ENCODE measurements at places on chromosomes 12 and 14.
A peak's percentile ranks its signal among the peaks of the same experiment; 100 is the strongest.

DNA sequence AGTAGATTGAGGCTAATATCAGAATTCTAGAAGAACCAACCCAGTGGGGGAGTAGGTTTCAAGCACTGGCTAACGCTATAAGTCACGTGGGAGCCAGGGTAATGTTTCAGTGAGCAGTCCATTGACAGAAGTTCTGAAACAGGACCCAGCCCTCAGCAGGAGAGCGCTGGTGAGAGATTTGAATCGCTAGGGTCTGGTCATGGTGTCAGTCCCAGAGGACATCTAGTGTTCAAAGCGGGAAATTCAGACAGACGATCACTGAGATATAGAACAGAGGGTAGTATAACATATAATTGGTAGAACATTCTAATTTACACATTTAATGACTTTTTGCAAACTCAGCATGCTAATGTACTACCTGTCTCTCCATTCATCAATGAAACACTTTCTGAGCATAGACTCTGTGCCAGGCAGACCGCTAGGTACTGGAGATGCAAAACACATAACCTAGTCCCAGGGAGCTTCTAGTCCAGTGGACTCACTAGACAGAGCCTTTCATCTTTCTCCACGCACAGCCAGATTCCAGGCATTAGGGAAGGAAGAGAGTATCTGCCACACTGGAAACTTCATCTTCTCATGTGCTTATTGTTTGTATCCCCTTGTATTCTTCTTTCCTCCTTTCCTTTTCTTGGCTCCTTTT, 35.4 kb upstream of the RNASE3 start:
- peak; percentile 77 for DNase-seq

DNA sequence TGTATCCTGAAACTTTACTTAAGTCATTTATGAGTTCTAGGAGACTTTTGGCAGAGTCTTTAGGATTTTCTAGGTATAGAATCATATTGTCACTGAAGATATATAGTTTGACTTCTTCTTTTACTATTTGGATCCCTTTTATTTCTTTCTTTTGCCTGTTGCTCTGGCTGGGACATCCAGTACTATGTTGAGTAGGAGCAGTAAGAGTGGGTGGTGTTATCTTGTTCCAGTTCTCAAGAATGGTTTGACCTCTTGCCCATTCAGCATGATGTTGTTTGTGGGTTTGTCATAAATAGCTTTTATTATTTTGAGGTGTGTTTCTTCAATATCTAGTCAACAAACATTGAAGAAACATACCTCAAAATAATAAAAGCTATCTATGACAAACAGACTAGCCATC, 35.0 kb downstream of the LIN7A start:
- DNase-seq, result no peak

DNA sequence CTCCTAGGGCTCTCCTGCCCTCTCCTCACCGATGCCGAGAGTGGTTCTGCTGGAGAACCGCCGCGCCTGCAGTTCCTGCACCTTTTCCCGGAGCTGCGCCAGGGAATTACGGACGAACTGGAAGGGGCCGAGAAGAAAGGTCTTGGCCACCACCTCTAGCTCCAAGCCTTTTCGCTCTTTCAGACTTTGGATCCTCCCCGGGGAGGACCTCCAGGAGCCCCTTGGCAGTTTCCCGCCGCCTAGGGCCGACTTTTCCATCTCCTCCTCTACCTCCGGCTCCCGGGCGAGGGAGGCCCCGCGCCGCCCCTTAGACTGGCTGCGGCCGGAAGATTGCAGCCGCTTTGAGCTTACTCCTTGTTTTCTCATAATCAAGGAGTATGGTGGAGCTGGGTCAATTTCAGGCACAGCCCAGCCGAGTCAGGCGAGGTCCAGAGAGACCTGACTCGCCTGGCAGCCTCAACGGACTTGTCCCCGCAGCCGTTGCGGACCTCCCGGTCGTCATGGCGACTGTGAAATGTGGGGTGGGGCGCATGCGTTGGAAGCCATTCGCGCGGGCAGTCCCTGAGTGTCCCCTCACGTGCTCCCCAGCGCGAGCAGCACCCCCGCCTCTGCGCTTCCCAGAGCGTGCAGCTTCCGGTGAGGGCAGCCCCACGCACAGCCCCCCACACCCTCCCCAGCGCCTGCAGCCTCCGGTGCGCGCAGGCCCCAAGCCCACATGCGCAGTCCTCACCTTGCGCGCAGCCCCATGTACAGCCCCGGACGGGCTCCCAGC, at the start of gene DPY19L2:
DPY19L2 (minus strand) TSS at position 466 of the 772 bp plus-strand sequence; CDS start at position 366, 100 bp downstream.
- peak; percentile 90 for DNase-seq

- DNase-seq, result no peak
Measured at GRCh38 chr12:58959639-58960300, 39.5 kb upstream of the LRIG3 start.

- peak; percentile 87 for DNase-seq
Measured at GRCh38 chr14:106417224-106418049, 891.1 kb downstream of the TMEM121 start.

DNA sequence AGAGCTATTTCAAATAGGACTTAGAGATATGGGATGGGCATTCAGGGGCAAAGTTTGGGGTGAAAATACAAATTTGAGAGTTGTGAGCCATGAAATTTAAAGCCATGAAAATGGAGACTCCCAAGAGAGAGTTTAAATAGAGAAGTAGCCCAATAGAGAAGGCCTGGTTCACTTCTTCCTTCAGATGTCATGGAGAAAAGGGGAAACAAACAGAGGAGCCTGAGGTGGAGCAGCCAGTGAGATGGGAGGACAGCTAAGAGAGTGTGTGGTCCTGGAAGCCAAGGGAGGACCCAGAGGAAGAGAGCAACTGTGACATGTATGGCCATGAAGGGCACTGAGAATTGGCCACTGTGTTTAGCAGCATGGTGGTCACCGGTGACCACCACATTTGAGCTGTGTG, 12.3 kb upstream of the DYNLL1 start:
- DNase-seq, result peak; percentile 69

GRCh38 chr12:124028555-124028925, 55.5 kb downstream of the ZNF664 start:
- no peak for DNase-seq

DNA sequence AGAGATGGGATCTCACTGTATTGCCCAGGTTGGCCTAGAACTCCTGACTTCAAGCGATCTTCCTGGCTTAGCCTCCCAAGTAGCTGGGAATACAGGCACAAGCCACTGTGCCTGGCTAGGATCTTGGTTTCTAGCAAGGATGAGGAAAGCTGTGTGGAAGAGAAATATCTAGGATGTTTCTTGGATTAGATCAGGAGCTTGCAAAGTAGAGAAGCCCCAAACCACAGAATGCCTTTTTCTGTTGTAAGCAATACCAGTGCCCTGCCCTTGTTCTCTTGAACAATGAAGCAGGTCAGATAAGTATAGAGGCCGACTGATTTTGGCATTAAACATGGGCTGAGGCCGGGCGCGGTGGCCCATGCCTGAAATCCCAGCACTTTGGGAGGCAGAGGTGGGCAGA, 44.3 kb upstream of the STRN3 start:
- DNase-seq, result no peak

- DNase-seq, result no peak
Measured at GRCh38 chr14:94367347-94368242, 20.8 kb downstream of the SERPINA1 start.

GRCh38 chr12:30603129-30603528, 92.5 kb downstream of the IPO8 start:
- DNase-seq, result no peak

DNA sequence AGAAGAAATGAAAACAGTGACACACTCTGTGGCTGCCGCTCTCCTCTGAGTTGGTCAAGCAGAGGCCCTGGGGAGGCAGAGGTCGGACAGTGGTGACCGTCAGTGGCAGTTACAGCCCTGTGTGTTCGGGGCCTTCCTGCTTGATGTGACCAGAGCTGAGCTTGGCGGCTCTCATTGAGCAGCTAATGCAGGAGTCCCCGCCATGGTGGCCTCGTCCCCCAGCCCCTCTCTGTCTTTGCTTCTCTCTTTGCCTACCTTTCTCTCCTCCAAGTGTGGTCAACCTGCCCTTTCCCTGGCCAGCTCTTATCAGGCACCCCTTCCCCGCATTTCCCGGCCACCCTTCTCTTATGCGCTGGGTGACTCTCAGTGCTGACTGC, 362.8 kb downstream of the CACNA1C start:
- DNase-seq, result no peak

DNA sequence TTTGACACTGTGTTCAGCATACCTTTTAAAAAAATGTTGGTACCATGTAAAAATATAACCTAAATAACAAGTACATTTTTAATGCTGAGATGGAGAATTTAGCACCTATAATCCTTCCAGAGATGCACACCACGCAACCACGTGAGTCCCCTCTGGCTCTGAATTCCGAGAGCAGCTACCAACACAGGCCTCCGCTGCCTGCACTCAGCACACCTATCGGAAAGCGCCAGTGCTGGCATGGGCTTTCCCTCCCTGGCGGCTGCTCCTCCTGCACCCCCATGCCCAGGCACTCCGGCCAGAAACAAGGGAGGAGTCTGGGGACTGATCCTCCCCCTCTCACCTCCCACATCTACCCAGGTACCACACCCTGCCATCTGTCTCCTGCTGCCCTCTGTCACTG, 47.0 kb downstream of the ITPK1 start:
- no peak for DNase-seq

- DNase-seq, result no peak
Measured at GRCh38 chr12:84186433-84186832, 726.2 kb downstream of the SLC6A15 start.

- no peak for DNase-seq
Measured at GRCh38 chr12:14994610-14995009, 21.8 kb downstream of the PDE6H start.

DNA sequence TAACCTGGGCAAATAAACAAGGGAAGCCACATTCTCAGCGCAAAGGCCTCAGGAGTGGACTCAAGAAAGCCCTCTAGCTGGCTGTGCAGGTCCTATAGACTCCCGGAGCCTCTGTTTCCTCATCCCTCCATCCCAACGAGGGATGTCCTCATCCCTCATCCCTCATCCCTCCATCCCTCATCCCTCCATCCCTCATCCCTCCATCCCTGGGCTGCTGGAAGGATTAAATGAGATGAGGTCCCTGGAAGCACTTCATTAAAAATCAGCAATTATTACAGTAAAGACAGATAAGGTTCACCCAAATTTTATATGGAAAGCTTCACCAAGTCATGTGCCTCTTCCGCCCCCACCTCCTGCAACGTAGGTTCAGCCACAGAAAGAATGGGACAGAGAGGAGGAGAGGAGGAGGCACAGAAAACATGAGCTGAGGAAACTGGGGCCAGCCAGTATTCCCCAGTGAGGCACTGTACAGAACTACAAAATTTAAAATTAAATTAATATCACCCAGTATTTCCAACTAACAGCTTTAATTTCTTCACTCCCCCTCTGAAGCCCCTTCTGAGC, 4.8 kb downstream of the ITPK1 start:
- DNase-seq, result no peak

DNA sequence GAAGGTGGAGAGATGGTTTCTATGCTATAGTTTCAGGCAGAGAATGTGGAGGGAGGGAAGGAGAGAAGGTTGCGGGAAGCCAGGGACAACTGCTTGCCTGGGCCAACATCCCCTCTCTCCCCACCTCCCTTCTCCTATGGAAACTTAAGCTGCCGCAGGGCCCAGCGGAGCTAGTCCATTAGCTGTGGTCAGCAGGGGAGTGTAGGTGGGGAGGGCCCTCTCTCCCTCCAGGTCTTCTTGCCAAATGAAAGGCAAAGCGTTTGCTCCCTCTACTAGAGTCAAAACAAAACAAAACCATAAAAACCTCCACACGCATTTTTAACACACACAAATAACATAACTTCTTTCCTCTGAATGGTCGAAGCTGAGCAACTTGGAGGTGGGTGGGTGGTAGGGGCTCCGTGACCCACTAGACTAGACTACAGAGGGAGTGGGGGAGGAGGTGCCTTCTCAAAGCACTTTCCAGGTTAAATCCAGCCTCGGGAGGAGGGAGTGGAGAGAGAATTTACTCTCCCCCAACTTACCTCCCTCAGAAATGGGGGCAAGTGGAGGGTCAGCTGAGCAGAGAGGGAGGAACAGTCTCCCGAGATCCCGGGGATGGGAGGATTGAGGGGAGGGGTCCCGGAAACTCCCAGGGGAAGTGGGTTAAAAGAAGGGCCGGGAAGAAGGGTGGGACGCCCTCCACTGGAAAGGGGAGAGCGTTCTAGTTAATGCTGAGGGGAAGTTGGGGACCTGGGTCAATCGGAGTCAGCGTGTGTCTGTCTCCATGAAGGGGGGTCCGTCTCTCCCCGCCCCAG, 4.6 kb upstream of the CACNB3 start:
- peak; percentile 39 for DNase-seq

DNA sequence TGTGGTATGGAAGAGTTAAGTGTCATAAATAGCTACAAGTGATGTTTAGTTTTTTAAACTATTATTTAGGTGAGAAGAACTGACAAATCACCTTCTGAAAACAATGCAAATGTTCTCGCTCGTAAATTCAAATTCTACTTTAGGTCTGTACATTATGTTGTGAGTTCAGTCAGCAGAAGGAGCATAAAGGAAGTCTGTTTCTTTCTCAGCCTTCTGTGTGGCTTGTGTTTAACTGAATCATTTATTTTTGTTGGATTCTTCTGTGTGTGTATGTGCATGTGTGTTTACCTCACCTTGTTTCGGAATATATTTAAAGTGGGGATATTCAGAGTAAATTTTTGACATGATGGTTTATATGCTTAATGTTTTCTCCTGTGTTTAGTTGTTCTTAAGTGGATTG, 285.9 kb downstream of the TMTC2 start:
- no peak for DNase-seq

GRCh38 chr12:10957741-10958140, 18.7 kb upstream of the TAS2R14 start:
- no peak for DNase-seq

DNA sequence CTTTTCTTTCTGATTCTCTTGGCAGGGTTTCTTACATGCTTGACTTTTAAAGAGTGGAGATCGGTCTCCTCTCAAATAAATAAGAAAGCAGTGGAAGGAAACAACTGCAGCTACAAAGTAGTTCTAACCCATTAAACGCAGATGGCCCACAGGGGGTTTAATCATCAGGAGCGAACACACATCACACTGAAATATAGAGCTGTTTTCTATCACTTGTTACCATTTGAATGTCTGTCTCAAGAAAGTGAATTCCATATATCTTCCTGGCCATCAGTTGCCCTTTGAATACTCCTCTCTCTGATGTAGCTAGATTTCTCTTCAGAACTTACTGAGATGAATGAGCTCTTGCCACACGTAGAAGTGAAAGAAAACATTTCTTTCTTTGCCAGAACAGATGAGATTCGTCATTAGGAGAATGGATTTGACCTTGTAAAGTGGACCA, 29.1 kb downstream of the ALX1 start:
- DNase-seq, result no peak

DNA sequence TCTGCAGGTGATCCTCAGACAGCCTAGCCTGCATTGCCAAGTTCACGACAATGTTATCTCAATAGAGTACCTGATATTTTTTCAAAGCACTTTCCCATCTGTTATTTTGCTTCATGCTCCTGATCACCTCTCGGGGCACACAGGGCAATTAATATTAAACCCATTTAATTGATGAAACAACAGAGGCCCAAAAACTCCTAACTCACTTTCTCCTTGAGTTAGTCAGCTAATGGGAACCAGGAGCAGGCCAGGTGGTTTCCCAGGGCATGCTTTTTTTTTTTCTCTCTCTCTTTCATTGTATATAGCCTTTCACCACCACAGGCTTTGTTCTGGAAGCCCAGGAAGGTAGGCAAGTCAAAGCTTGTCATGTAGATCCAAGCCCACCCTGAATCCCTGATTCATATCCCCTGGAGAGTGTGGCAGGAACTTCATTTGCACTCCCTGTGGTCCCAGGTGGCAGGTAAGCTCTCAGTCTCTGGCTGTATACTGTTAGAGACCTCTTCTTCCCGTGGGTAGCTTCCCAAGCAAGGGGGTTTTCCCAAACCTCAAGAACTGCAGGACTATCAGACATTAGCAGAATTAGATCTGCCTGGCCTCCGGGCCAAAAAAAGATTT, 41.6 kb upstream of the MAP1LC3B2 start:
- no peak for DNase-seq

Data from KBM-7 (cell line).